ENCODE measurements at places on chromosomes 4 and X. TPM values are rescaled to one million over a fixed set of nuclear protein-coding genes. Genes with fewer than 3 reads are reported as not detected.
A peak's percentile ranks its signal among the peaks of the same experiment; 100 is the strongest.

DNA sequence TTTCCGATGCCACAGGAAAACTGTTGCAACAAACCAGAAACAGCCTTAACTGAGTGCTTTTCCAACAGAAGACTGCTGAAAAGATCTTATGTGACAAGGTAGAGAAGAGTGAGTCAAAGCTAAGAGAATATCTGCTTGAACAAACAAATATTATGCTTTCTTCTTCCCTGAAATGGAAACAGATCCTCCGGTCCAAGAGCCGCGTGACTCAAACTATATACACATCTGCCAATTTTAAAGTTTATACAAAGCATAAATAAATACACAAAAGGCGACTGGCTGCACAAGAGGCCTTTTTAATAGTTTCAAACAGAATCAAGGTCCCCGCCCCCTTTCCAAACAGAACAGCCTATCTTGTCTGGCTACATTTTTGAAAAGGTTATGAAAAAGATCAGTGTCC is 329.7 kb upstream of the F9 start:
- peak; percentile 66 for DNase-seq

GRCh38 chr4:76518241-76518640 is 83.2 kb downstream of the SHROOM3 start:
- peak; percentile 53 for DNase-seq

DNA sequence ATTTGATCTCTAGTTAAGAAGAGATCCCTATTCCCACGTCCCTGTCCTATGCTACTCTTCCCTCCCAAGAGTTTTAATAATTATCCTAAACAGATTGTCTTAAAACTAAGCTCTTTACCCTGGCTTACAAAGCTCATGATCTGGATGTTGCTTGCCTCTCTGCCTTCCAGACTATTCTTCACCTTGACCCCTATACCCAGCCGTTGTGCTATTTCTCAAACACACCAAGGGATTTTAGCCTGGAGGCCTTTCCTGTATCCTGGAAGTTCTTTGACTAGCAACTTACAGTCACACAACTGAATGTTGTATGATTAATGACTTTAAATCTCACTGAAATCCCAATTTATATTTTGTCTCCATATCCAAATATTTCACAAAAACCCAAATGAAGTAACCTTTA is 314.9 kb downstream of the ADGRL3 start:
- DNase-seq = no peak

DNA sequence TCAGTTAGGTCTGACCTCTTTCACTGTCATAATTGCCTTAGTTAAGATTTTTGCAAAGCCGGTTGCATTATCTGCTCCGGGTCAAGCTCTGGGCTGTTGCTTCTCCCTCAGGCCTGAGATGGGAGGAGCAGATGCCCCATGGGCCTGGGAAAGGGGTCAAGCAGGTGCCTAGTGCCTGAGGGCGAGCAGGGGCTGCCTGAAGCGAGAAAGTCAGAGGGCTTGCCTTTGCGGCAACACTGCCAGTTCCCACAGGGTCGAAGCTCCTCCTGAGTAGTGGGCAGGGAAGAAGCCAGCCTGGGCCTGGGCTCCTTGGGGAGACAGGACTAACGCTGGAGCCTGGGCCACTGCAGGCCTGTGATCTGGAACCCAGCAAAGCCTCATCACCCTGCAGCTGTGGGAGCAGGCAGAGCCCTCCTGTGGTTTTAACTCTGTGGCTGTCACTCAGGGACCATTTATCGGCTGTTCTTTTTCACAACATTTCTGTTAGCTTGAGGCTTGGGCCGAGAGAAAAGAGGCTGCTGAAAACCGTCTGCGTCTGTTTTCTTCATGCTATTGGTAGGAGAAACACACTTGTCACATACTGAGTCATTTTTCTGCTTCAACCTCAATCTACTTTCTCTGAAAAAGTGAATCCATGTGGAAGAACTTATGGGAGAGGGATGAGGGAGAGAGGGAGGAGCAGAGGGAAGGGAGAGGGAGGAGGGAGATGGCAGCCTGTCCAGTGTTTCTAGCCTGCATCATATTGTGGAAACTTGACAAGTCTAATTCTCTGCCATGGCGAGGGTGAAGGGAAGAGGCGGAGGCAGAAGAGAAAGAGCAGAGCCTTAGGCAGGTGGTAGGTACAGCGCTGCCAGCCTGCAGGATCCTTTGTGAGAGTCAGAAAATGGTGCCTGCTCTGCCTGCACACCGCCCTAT is 68.4 kb downstream of the RHOH start:
- DNase-seq = no peak

Gene VCX3B
- not detected for total RNA-seq

DNA sequence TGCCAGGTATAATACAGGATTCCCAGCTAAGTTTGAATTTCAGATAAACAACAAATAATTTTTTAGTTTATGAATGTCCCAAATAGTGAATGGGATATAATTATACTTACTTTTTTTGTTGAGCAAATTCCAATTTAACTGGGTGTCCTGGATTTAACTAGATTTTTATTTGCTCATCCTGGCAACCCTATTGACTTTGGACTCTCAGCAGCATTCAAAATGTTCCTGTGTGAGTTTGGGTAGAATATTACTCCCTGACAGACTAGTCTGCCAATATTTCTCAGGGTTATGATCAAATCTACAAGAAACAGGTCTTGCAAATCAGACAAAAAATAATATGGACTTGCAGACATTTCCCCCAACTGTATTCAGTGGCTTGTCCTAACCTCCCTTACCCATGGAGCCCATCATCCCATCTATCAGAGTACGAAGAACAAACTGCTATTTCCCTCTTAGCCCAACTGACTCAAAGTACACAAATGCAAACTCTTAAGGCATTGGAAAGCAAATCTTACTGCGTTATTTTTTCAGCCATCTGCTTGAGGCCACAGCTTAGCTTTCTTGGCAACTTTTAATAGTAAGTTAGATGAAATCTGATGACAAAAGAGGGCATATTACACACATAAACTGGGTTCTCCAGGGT is 20.7 kb downstream of the SETD7 start:
- DNase-seq = no peak

GRCh38 chrX:97399400-97399799 is 515.7 kb downstream of the RPA4 start:
- no peak for DNase-seq

DNA sequence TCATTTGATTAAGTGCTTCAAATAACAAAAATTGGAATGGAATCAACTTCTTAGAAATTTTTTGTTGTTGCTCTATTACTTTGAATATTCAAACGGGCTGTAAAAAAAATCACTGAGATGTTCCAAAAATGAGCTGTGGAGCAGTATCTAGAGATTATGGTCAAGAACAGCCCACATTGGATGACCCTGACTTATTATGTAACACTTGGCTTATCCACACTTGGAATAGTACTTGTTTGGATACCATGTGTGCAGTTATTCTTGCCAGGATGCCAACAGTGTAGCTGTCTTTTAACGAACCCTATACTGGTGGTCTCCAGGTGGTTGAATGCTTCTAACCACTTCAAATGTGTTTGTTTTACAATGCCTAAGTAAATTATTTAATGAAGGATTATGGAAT is 64.9 kb upstream of the CAMK2D start:
- DNase-seq = no peak

All from lung (tissue), 17 donors.